ENCODE measurements at places on chromosomes 2 and 18.

GRCh38 chr2:116680256-116680936, 1134.1 kb upstream of the DDX18 start:
- no peak for DNase-seq

- DNase-seq: no peak
These were observed 427.5 kb upstream of the TRIB2 start for GRCh38 chr2:12289120-12289802.

GRCh38 chr2:199458009-199458805, 468 bp upstream of the SATB2 start:
- no peak for DNase-seq

- no peak for DNase-seq
These were observed 48.3 kb downstream of the TNS1 start for GRCh38 chr2:217954469-217954868.

- DNase-seq: no peak
These were observed 84.3 kb downstream of the COL4A4 start for GRCh38 chr2:227079726-227080125.

- DNase-seq: no peak
These were observed 79.8 kb upstream of the CYRIA start for GRCh38 chr2:16745466-16745865.

- DNase-seq: no peak
These were observed 2.3 kb upstream of the FZD7 start for GRCh38 chr2:202031246-202031951.

- DNase-seq: peak; percentile 93
These were observed 2.6 kb downstream of the TMEM131 start for GRCh38 chr2:97992836-97993825.

DNA sequence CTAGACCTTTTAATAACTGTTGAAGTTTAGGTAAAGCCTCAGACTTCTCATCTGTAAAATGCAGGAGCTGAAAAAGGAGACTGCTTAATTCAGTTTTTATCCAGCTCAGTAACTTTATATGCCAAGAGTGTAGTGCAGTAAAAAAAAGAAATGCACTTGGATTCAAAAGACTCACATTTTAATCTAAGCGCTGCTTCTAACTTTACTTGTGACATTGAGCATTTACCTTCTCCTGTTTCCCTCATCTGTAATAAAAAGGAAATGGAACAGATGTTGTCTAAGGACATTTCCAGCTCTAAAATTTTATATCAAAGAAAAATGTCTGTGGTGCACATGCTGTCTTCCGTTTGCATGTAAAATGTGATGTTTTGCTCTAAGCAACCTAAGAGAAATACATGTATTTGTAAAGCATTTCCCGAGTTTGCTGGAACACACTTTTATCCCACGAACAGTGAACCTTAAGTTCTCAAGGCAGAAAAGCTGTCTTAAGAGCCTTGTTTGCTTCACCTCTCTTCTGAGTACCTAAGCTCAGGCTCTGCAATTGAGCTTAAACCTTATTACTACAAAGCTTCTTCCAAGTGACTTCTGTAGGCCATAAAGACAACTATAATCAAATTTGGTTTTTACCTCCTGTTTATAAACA, 24.2 kb upstream of the TANK start:
- no peak for DNase-seq
